ENCODE measurements at places on chromosomes 2 and 18.

- no peak for DNase-seq
Observed at GRCh38 chr2:196442211-196442610, 197.3 kb upstream of the CCDC150 start.

DNA sequence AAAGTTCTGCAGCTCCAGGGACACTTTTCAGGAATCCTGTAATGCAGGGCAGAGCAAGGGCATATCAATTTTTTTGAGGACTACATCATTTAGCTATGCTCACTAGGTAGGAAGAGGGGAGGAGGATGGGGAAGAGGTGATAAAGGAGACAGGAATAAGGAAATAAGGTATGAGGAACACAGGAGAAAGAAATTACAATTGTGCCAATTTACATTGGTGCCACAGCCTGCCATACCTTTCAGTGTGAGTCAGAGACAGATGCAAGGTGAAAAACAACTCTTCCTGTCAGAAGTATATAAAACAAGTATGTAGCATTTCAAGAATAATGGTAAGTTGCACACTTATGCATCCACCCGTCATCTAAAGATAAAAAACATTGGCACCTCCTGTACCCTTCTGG, 5.4 kb upstream of the MRPS9 start:
- DNase-seq, result no peak

GRCh38 chr18:74012954-74013630, 134.5 kb downstream of the FBXO15 start:
- no peak for DNase-seq

DNA sequence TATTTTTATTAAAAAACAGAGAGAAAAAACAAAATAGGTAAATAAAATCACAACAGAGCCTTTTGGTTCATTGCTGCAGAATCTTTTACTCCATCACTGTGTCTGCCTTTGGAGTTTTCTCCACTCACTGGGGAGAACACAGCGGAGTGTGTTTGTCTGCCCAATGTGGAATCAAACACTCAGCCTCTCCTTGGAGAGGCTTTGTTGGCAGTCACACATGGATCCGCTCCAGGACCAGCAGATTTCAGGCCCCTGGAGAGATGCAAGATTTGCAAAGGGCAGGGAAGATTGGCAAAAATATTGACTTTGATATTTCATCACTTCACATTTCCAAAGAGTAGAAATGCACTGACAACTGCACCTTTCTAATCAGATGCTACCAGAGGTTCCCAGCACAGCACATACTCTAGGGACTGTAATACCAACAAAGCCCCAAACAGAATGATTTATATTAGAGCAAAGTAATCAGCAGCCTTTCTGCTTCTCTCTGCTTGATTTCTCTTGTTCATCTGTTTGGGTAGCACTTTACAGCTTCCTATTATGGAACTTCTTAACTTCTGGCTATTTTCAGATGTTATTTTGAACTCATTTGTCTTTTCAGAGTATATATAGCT, 1898.8 kb upstream of the PIK3C3 start:
- no peak for DNase-seq

- DNase-seq, result no peak
Observed at GRCh38 chr2:75896779-75897366, 186.2 kb upstream of the GCFC2 start.

DNA sequence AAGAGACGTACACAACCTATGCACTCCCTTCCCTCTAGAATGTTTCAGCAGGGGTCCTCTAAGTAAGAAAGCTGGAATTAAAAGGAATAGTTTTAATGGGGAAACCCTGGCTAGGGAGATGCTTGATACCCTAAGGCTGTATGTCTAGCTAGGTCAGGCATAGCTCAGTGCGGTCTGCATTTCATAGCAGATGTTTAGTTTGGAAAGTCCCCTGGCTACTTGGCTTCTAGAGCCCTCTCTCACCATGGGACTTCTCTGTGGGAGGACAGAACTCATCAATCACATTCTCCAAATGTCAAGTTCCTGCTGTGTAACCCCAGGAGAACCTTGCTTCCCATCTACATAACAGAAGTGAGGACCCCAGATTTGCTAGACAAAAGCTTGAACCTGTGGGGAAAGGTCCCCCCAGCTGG, 24.1 kb upstream of the ANXA4 start:
- DNase-seq, result no peak

- no peak for DNase-seq
Observed at GRCh38 chr2:120885321-120885720, 149.7 kb downstream of the GLI2 start.

DNA sequence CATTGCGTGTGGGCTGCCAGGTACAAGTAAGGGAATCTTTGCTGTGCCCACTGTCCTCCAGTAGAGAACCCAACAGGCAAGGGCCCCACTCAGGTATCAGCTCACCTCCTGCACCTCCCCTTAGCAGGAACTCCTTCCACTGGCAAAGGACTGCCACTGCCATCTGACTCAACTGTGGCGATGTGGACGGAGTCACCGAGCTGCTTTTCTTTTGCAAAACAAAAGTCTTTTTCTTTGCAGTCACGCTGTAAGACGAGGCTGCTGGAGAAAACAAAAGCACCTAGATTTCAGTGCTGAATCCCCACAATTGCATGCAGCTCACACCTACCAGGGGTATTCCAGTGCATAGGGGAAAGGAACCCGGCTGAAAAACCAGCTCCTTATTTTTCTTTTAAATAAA, 7.9 kb downstream of the MTERF4 start:
- no peak for DNase-seq

- DNase-seq, result no peak
Observed at GRCh38 chr2:120869036-120869729, 133.5 kb downstream of the GLI2 start.

DNA sequence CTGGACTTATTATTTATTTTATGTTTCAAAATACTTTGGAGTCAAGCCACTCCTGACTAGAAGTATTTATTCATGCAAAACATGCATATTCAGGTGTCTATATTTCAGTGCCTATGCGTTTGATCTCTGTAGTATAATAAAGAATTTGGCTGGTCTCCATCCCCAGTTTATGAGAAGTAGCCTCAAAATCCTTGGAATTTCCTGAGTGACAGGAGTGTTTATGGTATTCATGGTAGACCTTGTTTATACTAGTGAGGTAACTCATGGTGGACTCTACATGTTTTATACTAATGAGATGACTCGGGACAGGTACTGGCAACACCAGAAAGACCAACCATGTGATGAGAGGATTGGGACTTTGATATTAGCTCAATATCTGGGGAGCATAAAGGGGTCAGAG, 43.9 kb upstream of the CSRNP3 start:
- no peak for DNase-seq

- no peak for DNase-seq
Observed at GRCh38 chr18:58117786-58118403, 73.9 kb downstream of the NEDD4L start.

- no peak for DNase-seq
Observed at GRCh38 chr2:72274380-72274797, 126.7 kb upstream of the CYP26B1 start.

DNA sequence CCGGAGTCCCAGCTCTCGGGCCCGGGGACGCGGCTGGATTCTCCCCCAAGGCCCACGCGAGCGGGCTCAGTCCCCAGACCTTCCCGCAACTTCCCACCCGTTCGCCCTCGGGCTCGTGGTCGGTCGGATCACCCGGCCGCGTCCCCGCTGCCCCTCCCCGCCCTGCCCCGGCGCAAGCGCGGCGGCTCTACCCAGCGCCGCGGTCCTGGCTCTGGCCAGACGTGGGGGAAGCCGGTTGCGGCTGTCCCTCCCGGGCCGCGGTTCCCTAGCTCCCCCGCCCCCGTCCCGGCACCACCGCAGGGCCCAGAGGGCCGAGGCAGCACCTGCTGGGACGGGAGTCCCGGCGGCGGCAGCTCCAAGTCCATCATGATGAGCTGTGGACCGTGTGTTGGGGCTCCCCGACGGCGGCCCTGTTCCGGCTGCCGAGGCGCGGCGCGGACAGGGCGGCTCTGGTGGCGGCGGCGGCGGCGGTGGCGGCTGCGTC, 276 bp downstream of the NFE2L2 start:
- DNase-seq, result no peak

All from CD4-positive, alpha-beta T cell treated with Interleukin-17A for 4 hours (primary cell).